Fibroblast of villous mesenchyme (primary cell): ENCODE measurements at places on chromosomes 4 and X. TPM values are rescaled to one million over a fixed set of nuclear protein-coding genes. Genes with fewer than 3 reads are reported as not detected.
A peak's percentile ranks its signal among the peaks of the same experiment; 100 is the strongest.

GRCh38 chr4:44914223-44914622 is 187.9 kb upstream of the GNPDA2 start:
- DNase-seq = no peak

Gene CXCL3
- total RNA-seq = 0.32 and 3.0 TPM in 2 replicates

DNA sequence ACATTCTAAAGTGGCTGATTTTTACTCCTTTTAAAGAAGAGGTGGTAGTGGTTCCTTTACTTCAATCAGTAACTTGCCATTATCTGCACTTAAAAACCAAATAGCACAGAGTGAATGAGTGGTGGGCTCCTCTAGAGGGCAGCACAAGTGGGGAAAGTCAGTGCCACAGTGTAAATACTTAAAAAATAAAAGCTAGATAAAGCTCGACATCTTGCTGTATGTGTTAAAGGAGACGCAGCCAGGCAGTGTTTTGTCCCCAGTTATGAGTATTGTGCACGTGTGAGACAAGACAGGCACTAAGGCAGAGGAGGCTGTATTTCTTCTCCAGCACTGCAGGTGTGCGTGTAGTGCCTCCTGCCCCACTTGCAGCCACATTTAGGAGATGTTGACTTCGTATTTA is 24.6 kb downstream of the NAP1L5 start:
- DNase-seq = peak; percentile 55

GRCh38 chr4:37726666-37727065 is 40.5 kb upstream of the RELL1 start:
- peak; percentile 24 for DNase-seq

GRCh38 chrX:16148896-16149295 is 18.4 kb upstream of the MAGEB17 start:
- DNase-seq = no peak

GRCh38 chr4:28225689-28226353 is 1365.2 kb downstream of the STIM2 start:
- DNase-seq = no peak

Gene TRO
- total RNA-seq = 16.8 and 17.1 TPM in 2 replicates

Gene NPY5R
- 0.32 and 0.43 TPM in 2 replicates for total RNA-seq

- DNase-seq = peak; percentile 0
Observed at GRCh38 chr4:133095591-133095990, 53.5 kb upstream of the PCDH10 start.

Gene ADH1B
- total RNA-seq = 0.32 and 0.43 TPM in 2 replicates

- DNase-seq = no peak
Observed at GRCh38 chr4:6105311-6105911, 87.2 kb upstream of the C4orf50 start.

GRCh38 chr4:13642170-13642950 is 14.8 kb upstream of the BOD1L1 start:
- peak; percentile 28 for DNase-seq

- peak; percentile 41 for DNase-seq
Observed at GRCh38 chr4:37885496-37885895, 5.4 kb upstream of the TBC1D1 start.

GRCh38 chr4:180203349-180203748 is 2039.9 kb upstream of the TENM3 start:
- no peak for DNase-seq

Gene CTAG1A
- not detected in 2 replicates for total RNA-seq
